ENCODE measurements at places on chromosomes 7 and 10.

DNA sequence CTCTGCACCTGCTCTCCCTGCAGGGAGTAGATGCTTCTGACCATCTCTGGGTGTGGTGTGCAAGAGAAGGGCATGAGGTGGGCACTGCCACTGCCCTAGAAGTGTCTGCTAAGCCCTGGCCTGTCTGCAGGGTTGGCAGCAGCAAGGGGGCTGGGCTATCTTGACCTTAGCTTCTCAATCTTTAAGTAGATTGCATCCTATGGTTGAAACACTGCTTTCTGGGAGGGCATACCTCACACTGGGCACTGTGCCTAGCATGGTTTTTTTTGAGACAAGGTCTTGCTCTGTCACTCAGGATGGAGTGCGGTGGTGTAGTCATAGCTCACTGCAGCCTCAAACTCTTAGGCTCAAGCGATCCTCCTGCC, 54.9 kb downstream of the CLIP2 start:
- no peak for DNase-seq
- H3K27me3 ChIP-seq = no peaks in the 10 kb centered on the region
- no peak overlapping the region for H3K27ac ChIP-seq
- no peaks in the 10 kb centered on the region for H3K36me3 ChIP-seq

- H3K27ac ChIP-seq = no peak overlapping the region
- H3K36me3 ChIP-seq = no peaks in the 10 kb centered on the region
- peaks cover 12% of the 10 kb centered on the region for H3K4me1 ChIP-seq
- no peak overlapping the region for H3K4me3 ChIP-seq
- no peaks in the 10 kb centered on the region for H3K27me3 ChIP-seq
These were observed 81.0 kb upstream of the PRSS58 start for GRCh38 chr7:142338633-142339501.

- peaks cover 48% of the 10 kb centered on the region for H3K4me1 ChIP-seq
- peak within 1 kb of the TSS; percentile 87 for H3K27ac ChIP-seq
These were observed at the start of gene KAZALD1 for GRCh38 chr10:101061624-101062231. Gene KAZALD1 (plus strand): TSS chr10:101061989. CDS start chr10:101062593, 604 bp downstream.

GRCh38 chr10:82943142-82943541, 1068.1 kb downstream of the NRG3 start:
- no peaks in the 10 kb centered on the region for H3K36me3 ChIP-seq
- H3K4me1 ChIP-seq = no peaks in the 10 kb centered on the region
- no peak overlapping the region for H3K27ac ChIP-seq
- no peaks in the 10 kb centered on the region for H3K27me3 ChIP-seq

- no peaks in the 10 kb centered on the region for H3K36me3 ChIP-seq
- H3K4me1 ChIP-seq = no peaks in the 10 kb centered on the region
- H3K27ac ChIP-seq = no peak overlapping the region
- no peak overlapping the region for H3K4me3 ChIP-seq
These were observed 45.8 kb downstream of the DGKI start for GRCh38 chr7:137801003-137801402.

DNA sequence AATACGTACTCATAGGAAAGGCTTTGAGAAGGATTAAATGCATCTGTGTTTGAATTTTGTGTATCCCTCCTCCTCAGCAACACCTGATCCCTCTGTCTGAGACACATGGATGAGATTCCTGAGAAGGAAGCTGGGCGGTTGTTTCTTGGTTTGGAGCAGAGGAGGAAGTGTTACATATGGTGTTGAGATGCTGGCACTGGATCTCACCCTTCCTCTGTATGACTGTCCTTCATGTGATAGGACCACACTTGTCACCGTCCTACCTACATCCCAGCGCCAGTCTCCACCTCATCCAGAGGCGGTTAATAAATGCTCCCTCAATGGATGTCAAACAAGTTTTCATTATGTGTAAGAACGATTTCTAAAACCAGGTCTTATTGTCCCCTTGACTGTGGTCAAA, 49.4 kb upstream of the KLF6 start:
- peaks cover 91% of the 10 kb centered on the region for H3K4me1 ChIP-seq
- H3K4me3 ChIP-seq = no peak overlapping the region
- no peak for DNase-seq
- no peaks in the 10 kb centered on the region for H3K36me3 ChIP-seq
- no peaks in the 10 kb centered on the region for H3K27me3 ChIP-seq
- H3K27ac ChIP-seq = no peak overlapping the region

GRCh38 chr7:527723-528122, 8.1 kb upstream of the PDGFA start:
- H3K4me1 ChIP-seq = peaks cover 10% of the 10 kb centered on the region
- no peaks in the 10 kb centered on the region for H3K36me3 ChIP-seq
- H3K27ac ChIP-seq = no peak overlapping the region
- DNase-seq = no peak
- H3K27me3 ChIP-seq = peaks cover 12% of the 10 kb centered on the region

All from activated T-cell treated with anti-CD3 and anti-CD28 coated beads, Interleukin-2, amount 50 U/mL, for 72 hours (primary cell).